Kidney capillary endothelial cell (primary cell): ENCODE measurements at places on chromosomes 12 and 14.

DNA sequence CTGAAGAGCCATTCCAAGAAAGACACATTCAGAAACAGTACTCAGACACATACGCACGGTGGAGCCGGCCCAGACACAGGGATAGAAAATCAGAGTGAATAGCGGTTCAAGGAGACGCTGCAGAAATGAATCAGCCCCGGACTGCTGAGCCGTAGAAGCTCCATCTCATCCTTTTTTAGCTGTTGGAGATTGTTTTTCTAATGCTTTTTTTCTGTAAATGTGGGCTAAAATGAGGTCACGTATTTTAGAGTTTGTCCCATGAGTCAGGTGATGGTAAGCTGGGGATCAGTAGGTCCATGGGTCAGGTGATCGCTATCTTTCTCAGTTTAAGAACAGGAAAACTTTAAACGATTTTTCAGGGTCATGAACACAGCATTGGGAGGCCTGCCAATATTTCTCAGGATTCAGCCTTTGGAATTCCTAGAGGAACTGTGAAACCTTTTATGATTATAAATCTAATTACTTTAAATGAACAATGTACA, 202.4 kb downstream of the ITPR2 start:
- DNase-seq = peak; percentile 30

DNA sequence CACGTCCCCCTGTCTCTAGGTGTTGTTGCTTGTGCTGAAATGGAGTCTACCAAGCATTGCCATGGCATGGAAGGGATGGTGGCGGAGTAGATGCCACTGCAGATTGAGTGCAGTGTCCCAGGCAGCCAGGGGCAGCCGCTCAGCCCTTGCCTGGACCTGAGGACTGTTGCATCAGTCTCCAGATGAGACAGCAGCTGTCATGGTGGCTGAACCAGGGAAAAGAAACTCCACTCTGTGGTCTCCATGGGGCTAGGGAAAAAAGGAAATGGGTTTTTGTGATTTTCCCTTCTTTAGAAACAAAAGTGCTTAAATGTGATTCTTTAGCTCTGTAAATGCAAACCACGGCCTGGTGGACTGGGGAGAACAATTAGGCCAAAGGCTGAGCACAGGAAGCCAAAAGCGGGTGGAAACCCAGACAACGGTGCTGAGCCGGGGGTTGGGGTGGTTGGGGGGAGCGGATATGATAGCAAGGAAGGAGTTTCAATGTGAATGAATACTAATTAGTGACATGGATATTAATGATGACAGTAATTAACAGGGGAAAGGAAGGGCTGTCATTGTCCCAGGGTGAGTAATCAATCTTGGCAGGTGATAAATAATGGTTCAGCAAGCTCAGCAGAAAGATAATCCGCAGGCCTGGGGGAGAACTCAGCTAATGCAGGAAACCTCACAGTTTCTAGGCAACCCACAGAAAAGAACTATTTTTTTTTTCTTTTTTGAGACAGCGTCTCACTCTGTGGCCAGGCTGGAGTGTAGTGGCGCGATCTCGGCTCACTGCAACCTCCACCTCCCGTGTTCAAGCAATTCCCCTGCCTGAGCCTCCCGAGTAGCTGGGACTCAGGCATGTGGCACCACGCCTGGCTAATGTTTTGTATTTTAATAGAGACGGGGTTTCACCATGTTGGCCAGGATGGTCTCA, 442.6 kb downstream of the DPF3 start:
- DNase-seq = peak; percentile 25

- no peak for DNase-seq
Observed at GRCh38 chr12:107288414-107289127, 195.2 kb upstream of the CRY1 start.

- DNase-seq = no peak
Observed at GRCh38 chr14:96187216-96188031, 17.2 kb upstream of the BDKRB2 start.

- DNase-seq = no peak
Observed at GRCh38 chr12:41558671-41559070, 370.6 kb downstream of the PDZRN4 start.

GRCh38 chr14:100729982-100730381, 3.3 kb downstream of the DLK1 start:
- DNase-seq = no peak

GRCh38 chr12:46470036-46470627, 97.6 kb upstream of the SLC38A2 start:
- peak; percentile 33 for DNase-seq

GRCh38 chr14:80784820-80785219, 156.7 kb downstream of the CEP128 start:
- DNase-seq = no peak

DNA sequence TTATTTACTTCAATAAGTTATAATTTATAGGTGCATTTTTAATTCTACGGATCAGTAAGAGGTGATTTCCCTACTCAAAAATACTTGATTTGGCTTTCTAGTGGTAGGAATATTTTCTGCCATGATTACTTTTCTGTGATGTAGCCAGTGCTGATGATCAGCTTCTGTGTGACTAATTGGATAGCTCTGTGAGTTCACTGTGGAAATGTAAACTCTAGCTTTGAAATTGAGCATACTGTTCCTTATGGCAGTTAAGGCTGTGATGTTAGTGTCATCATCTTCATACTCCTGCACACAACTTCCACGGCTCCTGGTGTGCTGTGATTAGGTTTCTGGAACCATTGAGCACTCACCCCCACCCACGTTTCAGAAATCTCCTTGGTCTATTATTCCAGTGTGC, 48.2 kb downstream of the PLEKHA5 start:
- DNase-seq = no peak

GRCh38 chr12:70627677-70628076, 9.6 kb downstream of the PTPRB start:
- no peak for DNase-seq

GRCh38 chr12:117885211-117885610, 83.6 kb downstream of the KSR2 start:
- DNase-seq = no peak

DNA sequence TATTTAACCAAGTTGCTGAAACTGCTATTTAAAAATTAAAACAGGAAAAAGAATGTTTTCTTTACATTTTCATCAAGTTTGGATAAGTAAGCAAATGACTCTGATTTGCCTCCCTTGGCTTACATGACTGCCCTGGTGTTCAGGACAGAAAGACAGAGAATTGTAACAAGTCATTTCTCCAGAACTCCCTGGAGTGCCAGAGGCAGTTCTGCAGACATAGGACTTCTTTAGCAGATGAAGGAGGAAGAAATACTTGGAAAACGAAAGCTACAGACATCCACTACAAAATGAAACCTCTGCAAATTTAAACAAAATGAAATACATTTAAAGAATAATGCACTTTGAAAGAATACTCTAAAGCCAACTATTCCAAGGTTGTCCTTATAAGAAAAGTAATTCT, 253.9 kb downstream of the LRFN5 start:
- DNase-seq = no peak

DNA sequence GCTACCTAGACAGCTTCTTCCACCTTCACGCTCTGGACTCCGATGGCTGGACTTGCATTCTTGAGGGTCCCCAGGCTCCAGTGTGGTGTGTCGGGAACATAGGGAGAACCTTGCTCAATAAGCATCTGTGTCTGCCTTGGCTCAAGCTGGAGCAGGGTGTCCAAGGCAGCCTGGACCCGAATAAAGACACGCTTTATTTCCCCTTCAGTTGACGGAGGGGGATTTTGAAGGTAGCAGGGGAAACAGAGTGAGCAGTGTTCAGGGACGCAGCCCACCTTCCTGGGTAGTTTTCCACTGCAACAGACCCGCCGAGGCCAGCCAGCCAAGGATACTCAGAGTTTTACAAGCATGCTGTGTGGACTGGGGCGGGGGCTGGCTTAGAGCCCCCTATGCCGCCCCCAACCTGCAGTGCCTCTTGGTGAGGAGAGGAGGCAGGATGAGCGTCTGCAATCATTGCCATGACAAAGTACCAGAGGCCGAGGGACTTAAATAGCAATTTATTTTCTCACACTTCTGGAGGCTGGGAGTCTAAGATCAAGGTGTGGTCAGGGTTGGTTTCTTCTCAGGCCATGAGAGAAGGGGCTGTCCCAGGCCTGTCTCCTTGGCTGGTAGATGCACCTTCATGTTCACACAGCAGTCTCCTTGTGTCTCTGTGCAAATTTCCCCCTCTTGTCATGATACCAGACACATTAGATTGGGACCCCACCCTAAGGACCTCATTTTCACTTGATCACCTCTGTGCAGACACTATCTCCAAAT, 201.2 kb downstream of the CHST11 start:
- DNase-seq = no peak

GRCh38 chr12:106081606-106082005, 57.1 kb downstream of the NUAK1 start:
- DNase-seq = no peak

DNA sequence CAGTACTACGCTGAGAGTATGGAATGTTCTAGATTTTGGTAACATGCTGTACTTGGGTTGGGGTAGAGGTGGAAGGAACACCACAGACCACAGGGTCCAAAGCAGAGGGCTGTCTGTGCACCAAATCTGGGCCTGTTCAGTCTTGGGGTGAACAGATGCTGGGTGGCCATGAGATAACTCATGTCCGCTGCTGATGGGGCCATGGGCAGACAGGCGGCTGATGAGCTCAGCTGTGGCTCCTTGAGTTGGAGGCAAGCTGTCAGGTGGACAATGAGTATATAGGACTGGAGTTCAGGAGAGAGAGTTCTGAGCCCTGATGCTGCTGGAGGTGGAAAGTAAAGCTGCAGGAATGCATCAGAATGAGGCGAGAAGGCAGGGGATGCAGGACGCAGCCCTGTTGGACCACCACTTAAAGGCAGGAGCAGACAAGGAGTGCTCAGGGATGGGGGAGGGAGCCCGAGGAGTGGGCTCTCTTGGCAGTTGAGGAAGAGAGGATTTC, 6.2 kb downstream of the SMIM41 start:
- no peak for DNase-seq

- DNase-seq = no peak
Observed at GRCh38 chr12:5977556-5977955, 32.5 kb upstream of the ANO2 start.

DNA sequence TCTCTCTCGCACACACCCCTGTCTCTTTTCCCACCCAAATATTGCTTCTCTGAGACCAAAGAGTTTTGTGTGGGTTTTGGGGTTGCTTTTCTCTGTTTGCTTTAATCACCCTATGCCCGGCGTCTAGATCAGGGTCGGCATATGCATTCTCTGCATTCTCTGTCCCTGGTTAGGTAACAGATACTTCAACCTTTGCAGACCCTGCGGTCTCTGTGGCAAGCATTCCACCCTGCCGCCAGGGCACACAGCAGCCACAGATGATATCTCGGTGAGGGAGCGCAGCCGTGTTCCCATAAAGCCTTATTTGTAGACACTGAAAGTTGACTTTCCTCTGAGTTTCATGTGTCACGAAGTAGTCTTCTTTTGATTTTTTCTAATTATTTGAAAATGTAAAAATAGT, 110.4 kb upstream of the FZD10 start:
- DNase-seq = no peak

GRCh38 chr14:33924566-33925100, 26.2 kb downstream of the EGLN3 start:
- no peak for DNase-seq

- no peak for DNase-seq
Observed at GRCh38 chr14:103332143-103332919, 1.7 kb upstream of the EIF5 start.

- DNase-seq = no peak
Observed at GRCh38 chr14:64845878-64846277, 33.8 kb downstream of the SPTB start.

DNA sequence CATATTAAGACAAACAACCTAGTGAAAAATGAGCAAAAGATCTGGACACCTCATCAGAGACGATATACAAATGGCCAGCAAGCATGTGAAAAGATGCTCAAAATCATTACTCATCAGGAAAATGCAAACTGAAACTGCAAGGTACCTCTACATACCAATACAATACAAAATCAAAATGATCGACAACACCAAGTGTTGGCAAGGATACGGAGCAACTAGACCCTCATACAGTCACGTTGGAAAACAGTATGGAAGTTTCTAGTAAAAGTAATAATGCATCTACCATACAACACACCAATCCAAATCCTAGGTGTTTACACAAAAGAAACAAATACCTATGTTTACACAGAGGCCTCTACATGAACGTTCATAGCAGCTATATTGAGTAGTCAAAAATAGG, 99.9 kb downstream of the IPO8 start:
- no peak for DNase-seq

DNA sequence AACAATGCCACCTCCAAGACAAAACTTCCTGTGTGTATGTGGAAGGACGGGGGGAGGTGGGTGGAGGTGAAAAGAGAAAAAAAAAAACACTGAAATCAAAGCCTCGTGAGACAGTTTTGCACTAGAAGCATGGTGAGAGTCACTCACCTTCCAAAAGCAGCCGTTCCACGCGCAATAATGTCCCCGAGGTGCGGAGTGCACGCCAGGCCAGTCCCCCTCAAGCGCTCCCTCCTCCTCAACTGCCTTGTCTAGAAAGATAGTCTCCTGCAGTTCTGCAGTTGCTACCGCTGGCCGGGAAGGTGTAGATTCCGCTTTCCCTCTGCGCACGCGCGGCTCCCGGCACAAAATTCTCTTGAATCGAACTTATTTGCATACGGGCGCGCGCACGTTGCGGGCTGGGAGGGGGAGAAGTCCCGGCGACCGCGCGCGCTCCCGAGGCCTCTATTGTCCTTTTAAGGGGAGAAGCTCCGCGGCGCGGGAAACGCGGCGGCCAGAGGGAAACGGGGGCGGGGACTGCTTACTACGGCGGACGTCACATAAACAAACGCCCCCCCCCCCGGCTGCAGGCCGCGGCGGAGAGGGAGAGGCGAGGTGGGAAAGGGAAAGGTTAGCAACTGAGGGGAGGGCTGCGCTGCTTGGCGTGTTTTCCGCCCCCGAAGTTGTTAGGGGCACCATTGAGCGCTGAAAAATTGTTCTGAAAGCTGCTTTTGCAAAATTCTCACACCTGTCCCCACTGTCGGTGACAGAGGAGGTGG, at the start of gene SINHCAF:
TSS of gene SINHCAF (minus strand) at position 274 of the 755 bp plus-strand sequence. CDS start 27,946 bp downstream, outside the sequence.
- DNase-seq = peak; percentile 99

DNA sequence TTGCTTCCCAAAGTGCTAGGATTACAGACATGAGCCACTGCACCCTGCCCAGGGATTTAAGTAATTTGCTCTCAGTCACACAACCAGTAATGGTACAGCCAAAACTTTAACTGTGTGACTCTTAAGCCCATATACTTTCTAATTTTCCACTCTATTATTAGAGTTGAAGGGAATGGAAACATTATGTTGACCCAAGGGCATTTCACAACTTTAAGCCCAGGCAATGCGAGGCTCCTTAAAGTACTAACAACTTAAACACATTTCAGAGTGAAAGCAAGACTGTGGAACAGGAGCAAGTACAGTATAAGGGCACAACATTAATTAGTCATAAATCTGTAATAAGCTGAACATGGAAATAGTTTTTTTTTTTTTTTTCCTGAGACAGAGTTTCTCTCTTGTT, 39.8 kb downstream of the BAZ1A start:
- no peak for DNase-seq
